ENCODE measurements at places on chromosomes 4 and X.

- DNase-seq, result no peak
Measured at GRCh38 chrX:21778236-21778635, 20.3 kb upstream of the SMPX start.

DNA sequence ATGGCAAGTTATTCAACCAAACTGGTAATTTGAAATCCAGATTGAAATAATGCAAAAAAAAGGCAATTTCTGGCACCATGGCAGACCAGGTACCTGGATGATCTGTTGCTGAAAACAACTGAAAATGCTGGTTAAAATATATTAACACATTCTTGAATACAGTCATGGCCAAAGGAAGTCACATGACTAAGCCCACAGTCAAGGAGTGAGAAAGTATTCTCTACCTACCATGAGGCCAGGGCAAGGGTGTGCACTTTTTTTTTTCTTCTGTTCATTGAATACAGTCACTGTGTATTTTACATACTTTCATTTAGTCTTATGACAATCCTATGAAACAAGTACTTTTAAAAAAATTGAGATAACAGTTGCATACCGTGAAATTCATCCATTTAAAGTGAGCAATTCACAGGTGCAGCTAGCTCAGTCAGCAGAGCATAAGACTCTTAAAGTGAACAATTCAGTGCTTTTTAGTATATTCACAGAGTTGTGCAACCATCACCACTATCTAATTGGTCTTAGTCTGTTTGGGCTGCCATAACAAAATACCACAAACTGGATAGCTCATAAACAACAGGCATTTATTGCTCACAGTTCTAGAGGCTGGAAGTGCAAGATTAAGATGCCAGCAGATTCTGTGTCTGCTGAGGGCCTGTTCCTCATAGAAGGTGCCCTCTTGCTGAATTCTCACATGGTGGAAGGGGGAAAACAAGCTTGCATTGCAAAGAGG, 4.8 kb upstream of the MPP1 start:
- no peak for DNase-seq

DNA sequence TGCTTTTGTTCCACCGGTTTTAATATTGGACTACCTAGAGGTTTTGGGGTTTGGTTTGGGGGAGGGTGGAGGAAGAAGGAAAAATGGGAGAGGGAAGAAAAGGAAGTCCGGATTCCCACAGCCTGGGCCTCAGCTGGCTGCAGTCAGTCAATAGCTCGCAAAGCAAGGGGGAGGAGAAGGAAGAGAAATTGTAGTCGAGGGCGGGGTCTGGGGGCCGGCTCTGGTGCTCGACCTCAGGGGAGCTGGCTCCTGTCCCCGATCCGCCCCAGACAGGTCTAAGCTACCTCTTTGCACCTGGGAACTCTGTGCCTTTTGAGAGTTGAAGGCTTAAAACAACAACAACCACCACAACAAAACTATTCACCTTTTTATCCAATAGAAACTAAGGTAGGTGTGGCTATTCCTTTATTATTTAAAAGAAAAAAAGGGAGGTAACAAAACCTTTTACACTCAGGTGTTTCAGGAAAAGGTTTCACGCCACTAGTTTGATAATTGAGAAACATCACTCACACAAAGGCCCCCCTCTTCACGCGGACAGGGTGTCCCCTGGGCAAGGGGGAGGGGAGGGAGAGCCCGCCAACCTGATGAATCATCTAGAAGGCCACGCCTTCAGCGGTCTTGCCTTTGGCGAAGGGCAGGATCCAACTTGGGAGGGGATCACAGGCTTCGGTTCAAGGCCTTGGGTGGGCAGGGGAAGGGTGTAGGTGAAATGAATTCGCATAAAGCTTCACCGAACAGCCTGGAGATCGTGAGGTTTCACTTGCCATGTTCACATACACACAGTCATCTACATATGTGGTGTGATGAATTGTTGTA, 1.6 kb upstream of the LNX1 start:
- no peak for DNase-seq

GRCh38 chr4:88891636-88892035, 165.3 kb downstream of the FAM13A start:
- no peak for DNase-seq

DNA sequence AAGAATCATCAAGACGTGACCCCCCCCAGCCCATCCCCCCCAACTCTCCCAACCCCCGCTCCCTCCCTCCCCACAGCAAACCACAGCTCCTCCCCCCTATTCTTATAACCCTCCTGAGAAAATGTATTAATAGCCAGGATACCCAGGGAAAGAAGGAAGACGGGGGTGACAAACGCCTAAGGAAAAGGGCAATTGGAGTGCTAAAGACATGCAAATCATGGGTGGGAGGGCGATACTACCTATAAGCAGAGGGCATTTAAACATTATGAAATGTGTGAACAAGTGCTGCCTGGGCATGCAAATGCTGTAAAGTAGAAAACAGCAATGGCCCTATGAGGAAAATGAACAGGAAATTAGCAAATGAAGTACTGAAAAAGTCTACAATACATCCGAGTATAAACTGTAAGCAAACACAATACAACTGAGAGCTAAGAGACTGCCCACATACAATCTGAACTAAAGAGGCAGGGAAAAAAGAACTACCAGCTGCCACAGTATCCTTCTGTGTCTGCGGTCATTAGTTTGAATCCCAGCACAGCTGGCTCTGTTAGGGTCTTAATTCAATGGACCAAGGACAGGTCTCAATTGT, 2.4 kb downstream of the CXXC4 start:
- no peak for DNase-seq
